ENCODE measurements at places on chromosomes 4 and X.

DNA sequence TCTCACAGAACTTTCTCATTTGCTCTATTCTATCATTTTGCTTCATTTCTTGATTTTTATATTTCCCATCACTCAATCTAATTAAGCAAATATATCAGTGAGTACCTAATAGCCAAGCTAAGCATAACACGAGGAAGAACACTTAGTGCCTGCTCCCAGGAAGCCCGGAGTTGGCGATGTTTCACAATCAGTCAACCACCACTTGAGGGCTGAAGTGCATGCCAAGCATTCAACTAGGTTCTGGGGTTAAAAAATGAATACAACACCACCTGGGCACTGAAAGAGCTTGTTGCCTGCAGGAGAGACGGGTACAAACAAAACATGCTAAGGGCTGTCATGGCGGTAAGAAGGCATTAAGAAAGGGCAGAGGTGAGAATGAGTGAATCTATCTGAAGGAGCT lies 47.5 kb downstream of the UCHL1 start:
- DNase-seq = no peak

DNA sequence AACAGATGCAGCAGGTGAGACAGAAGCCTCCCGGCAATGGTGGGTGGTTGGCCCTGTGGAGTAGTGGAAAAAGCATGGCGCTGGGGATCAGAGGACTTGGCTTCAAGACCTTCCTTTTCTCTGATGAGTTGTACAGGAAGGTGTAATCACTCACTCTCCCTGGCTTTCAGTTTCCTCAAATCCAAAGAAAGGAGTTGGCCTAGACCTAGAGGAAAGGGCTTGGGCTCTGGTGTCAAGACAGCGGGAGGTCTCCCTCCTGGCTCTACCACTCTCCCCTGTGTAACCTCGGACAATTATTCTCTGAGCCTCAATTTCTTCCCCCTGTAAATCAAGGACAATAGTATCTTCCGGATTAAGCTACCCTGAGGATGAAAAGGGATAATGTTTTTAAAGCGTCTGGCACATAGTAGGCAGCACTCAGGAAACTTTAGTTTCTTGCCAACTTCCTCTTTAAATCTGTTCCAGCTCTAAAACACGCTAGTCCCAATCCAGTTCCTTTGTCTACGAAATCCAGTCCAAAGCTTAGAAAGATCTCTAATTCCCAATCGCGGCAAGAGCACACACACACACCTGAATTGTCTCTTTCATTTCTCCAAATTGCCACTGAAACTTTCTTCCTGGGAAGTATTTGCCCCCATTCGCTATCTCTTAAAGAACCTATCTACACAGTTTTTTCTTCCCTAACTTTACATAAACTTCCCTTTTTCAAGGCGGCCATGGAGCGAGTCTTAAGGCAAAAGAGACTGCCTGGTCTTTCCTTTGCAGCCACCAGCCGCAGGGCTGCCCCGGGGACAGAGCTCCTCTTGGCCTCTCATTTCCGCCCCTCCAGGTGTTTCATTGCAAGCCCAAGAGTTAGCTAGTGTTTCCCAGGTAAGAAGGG lies 29.9 kb upstream of the GPC4 start:
- no peak for DNase-seq

- peak; percentile 31 for DNase-seq
These were observed 55.3 kb upstream of the MSANTD1 start for GRCh38 chr4:3193531-3194203.

DNA sequence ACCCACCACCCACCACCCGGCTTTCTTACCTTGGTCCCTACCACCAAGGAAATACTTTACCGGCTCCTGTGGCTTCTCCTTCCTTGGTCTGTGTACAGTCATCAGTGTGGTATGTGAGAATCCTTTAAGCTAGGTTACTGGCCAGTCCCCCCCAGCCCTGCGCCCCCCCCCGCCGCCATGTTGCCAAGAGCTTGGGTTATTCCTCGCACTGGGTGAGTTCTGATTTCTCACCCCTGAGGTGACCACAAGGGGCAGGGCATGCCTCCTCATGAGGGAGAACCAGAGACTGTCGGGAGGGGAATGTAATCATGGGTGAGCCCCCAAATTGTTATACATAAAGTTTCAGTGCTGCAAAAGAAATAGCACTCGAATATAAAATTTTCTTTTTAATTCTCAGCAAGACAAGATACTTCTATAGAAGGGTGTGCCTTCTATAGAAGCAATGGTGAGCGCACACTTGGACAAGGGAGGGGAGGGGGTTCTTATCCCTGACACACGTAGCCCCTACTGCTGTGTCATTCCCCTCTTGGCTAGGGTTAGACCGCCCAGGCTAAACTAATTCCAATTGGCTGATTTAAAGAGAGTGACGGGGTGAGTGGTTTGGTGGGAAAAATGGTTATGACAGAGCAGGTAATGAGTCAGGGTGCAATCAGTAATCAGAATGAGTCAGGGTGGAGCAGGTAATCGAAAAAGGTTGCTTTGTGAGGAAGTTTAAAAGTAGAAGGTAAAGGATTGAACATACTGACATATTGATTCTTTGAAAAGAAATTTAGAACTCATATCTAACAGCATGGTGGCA lies 133.2 kb downstream of the KDM6A start:
- peak; percentile 71 for DNase-seq

DNA sequence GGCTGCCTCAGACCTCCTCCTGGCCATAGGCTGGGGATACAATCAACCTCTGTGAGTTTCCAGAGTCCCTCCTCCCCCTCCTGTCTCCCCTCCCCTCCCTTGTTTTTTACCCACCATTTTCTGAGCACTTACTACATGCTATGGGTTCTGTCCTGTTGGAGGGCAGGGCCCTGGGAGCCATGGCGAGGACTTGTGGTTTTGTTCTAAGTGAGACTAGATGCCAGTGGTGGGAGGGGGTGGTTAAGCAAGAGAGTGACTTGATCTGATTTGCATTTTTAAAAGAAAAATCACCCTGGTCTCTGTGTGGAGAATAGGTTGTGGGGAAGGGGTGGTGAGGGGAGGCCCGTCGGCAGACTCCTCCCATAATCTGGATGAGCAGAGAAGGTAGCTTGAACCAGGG lies 39.5 kb downstream of the EFNB1 start:
- DNase-seq = no peak

DNA sequence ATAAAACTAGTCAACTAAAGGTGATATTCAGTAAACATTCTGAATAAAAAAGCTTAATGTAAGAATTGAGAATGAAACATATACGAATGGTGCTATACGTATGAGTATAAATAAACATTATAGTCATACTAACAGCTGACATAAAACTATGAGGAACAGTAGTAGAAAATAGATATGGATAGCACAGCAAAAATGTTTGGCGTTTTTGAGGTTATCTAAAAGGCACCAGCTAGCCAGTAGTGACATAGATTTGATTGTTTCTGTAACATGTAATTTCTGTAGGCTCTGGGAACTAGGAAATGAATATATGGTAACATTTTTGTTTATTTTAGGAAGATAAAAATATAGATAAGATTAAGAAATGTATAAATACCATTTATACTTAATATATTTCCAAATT lies 69.3 kb downstream of the SNX25 start:
- DNase-seq = no peak

GRCh38 chr4:100420571-100420970 lies 97.3 kb downstream of the EMCN start:
- no peak for DNase-seq

Measured in activated CD4-positive, alpha-beta T cell treated with anti-CD3 and anti-CD28 coated beads, Interleukin-10, Interleukin-2, amounts not matched to agents 100 ng/mL and 50 ng/mL, durations not matched to agents 16 hours and 8 hours (primary cell).